GM23248 (cell line): ENCODE measurements at places on chromosomes 7 and 10.

- peak; percentile 85 for DNase-seq
Measured at GRCh38 chr10:117537436-117537903, 5.1 kb upstream of the EMX2 start.

DNA sequence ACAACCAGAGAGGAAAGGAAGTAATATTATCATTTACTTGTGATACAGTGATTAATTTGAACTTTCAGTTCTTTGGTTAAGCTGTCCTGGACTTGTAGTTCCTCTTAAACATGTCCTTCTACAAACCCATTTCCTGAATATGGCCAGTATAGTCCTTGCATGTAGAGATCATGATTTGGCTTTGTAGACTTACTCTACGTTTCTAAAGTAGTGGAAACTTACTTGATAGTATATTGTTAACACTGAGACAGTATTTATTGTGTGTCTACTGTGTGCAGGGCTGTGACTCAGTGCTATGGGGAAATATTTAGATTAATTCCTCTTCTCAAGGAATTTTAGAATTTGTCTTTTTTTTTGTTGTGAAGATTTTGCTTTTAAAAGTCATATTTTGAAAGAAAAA lies 109.5 kb downstream of the NRF1 start:
- DNase-seq, result peak; percentile 47

- no peak for DNase-seq
Measured at GRCh38 chr7:130090745-130091532, 20.6 kb downstream of the KLHDC10 start.

DNA sequence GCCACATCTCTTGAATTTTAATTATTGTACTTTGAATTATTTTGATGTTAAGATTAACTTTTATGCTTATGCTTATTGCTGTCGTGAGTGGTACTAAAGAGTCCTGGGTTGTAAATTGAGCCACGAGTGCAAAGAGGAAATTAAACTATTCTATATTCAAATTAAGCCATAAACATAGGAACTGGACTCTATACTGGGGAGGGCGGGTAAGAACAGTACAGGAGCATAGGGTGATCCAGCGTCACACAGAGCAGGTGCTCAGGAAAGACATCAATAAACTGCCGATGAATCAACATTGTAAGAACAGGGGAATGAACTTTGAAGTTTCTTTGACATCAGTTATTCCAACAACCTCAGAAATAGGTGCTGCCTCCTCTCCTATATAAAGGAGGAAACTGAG lies 219.6 kb downstream of the CACNB2 start:
- no peak for DNase-seq

GRCh38 chr7:131803816-131804215 lies 247.4 kb upstream of the PODXL start:
- no peak for DNase-seq

- peak; percentile 26 for DNase-seq
Measured at GRCh38 chr7:140342727-140343514, 55.4 kb downstream of the SLC37A3 start.

DNA sequence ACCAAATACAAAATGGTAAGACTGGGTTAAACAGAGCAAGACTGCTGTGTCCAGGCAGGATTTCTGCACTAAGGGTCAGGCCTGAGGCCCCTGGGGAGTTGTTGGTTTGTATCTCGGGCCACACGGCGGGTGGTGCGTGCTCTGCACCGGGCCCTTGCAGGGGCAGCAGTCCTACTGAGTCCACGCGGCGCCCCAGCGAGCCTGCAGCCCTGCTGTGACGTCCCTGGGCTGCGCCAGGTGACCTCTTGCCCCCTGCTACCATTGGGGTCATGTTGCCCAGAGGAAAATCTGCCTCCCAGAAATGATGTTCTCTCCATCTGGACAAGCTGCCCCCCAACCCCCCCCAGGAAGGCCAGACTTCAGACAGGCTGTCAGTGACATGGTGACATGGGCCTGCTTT lies 281.5 kb downstream of the CELF2 start:
- no peak for DNase-seq

DNA sequence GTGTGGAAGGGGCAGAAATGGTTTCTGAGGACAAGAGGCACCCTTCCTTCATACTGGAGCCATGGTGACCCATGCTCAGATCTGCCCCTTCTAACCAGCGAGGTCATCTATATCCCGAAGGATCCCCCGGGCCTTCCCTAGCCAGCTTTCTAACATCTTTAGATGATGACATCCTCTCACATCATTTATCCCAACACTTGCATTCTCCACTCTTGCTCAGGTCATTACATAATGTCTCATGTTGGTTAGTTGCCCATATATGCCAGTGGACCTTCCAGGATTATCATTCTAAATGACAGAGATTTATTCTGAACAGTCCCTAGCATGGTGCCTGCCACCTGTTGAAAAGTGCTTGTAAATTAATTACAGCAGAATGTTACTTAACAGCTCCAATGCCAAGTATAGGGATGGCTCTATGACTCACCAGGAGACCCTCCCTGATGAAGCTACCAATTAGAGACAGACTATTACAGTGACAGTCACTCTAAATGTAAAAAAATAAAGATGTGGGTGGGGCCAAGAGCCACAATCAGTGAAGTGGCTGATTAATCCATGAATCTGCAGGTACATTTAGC lies 22.6 kb upstream of the ABLIM1 start:
- no peak for DNase-seq

- DNase-seq, result peak; percentile 38
Measured at GRCh38 chr7:38518541-38518940, 112.6 kb downstream of the AMPH start.

DNA sequence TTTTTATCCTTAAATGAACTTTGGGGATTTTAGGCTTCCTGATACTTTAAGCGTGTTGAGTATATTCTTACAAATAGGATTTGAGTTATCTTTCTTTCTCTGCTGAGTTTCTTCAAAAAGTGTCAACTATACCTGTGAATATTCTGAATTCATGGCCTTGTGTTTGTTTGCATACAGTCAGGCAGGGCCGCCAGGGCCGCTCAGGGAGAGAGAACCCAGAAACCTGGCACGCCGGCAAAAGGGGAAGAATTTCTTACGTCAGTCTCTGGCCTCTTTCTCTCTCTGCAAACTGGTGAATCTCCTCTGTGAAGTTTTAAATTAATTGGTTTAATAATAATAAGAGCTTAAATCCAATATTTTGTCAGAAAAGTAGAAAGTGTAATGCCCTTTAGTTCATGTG lies 29.3 kb upstream of the BNIP3 start:
- DNase-seq, result no peak

- DNase-seq, result no peak
Measured at GRCh38 chr10:43471935-43472720, 35.2 kb downstream of the ZNF487 start.

GRCh38 chr10:78520737-78521430 lies 487.2 kb downstream of the RPS24 start:
- peak; percentile 68 for DNase-seq

GRCh38 chr10:97376413-97376812 lies 24.7 kb downstream of the RRP12 start:
- no peak for DNase-seq

GRCh38 chr10:84375881-84376280 lies 47.5 kb downstream of the CCSER2 start:
- no peak for DNase-seq

GRCh38 chr7:120783721-120784120 lies 74.2 kb downstream of the TSPAN12 start:
- DNase-seq, result no peak

- DNase-seq, result no peak
Measured at GRCh38 chr10:99426689-99427088, 3.7 kb downstream of the GOT1 start.

- DNase-seq, result no peak
Measured at GRCh38 chr10:79106256-79107050, 37.7 kb downstream of the ZMIZ1 start.

GRCh38 chr7:17131983-17132655 lies 166.3 kb upstream of the AHR start:
- no peak for DNase-seq

DNA sequence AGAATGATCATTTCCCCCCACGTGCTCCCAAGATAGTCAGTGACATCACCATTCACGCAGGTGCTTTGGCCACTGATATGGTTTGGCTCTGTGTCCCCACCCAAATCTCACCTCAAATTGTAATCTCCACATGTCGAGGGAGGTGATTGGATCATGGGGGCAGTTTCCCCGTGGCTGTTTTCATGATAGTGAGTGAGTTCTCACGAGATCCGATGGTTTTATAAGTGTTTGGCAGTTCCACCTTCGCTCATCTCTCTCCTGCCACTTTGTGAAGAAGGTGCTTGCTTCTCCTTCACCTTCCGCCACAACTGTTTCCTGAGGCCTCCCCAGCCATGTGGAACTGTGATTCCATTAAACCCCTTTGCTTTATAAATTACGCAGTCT lies 205.4 kb upstream of the SH2B2 start:
- DNase-seq, result no peak

- DNase-seq, result no peak
Measured at GRCh38 chr10:78448470-78448869, 414.8 kb downstream of the RPS24 start.

DNA sequence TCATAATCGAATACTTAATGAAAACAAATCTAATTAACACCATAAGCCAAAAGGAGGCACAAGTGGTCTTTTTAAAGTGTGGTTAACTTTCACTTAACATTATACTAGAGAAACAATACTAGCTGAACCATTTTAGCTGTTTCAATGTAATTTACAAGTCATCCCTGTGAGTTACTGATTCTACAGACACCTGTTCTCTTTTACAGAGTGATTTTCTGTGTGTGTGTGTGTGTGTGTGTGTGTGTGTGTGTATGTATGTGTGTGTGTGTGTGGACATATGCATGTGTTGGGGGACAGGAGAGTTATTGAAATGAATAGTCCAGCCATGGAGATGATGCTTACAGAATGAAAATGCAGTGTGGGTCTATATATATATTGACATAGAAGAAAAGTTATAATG lies 200.2 kb downstream of the DNAJC1 start:
- no peak for DNase-seq

- no peak for DNase-seq
Measured at GRCh38 chr10:123724747-123725146, 58.6 kb downstream of the GPR26 start.

- DNase-seq, result peak; percentile 15
Measured at GRCh38 chr7:147595042-147595441, 995.5 kb upstream of the C7orf33 start.

- DNase-seq, result no peak
Measured at GRCh38 chr10:43852149-43852548, 203.5 kb upstream of the ZNF32 start.

- DNase-seq, result no peak
Measured at GRCh38 chr10:59268460-59268859, 92.0 kb downstream of the PHYHIPL start.

DNA sequence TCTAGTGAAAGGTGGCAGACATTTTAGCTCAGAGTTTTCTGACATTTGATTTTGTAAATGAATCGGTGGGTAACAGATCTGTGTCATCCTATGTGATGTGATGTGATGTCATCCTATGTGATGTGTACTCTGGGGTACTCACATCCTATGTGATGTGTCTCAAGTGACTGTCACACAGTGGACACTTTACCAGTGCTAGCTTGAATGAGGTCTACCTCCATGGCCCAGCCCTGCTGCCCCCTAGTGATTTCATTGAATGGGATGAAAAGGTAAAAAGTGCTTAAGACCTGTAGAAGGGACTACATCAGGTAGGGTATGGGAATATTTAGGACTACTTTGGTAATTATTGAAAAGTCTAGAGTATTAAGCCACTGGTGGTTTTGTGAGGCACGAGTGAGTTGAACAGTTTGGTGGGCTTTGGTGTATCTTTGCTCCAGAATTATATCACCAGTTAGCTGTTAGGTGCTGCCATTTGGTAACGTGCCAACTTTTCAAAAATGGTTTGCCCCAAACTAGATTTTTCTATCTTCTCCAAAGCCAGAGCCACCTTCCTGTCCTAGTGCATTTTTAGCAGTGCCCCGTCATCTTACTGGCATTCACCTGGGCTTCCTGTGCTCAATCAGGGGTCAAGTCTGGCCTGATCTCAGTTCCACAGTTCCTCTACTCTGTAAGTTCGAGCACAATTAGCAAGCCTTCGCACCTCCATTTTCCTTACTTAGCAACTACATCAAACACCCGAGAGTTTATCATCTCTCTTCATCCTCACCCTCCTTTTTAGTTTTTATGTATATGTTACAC lies 9.7 kb downstream of the EIF4H start:
- DNase-seq, result peak; percentile 33

- no peak for DNase-seq
Measured at GRCh38 chr7:99677648-99678045, 2.1 kb downstream of the CYP3A5 start.

DNA sequence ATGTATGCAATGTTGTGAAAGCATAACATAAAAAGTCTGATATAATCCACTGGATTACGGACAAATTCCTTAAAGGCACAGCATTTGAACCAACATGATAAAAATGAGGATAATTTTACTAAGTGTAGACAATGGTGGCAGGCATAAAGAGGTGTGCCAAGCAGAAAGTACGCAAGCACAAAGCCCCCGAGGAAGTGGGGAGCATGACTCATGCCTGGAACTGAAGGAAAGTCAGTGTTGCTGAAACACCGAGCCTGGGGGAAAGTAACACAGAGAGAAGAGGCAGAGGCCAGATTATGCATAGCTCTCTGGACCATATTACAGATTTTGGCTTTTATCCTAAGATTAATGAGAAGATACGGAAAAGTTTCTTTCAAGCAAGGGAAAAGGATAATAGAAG lies 490.0 kb upstream of the PHF14 start:
- no peak for DNase-seq

DNA sequence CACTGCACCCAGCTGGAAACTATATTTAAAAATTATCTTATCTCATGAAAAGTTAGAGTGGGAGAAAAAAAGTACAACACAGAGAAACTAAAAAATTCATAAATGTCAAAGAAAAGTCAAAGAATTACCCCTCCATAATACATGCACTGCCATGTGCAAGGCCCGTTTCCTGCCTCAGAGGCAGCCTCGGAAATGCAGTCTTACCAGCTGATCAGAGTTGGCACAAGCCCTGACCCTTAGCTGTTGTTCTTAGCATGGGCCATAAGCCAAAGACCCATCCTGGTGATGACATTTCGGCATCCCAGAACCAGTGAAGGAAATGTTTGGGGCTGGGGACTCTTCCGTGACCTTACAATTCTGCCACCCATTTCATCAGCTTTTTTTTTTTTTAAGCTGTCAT lies 21.6 kb downstream of the RBM48 start:
- no peak for DNase-seq

GRCh38 chr10:24396396-24396795 lies 187.5 kb downstream of the KIAA1217 start:
- DNase-seq, result peak; percentile 23

GRCh38 chr10:31990937-31991336 lies 62.3 kb upstream of the ARHGAP12 start:
- no peak for DNase-seq

GRCh38 chr7:10657837-10658236 lies 315.8 kb upstream of the PHF14 start:
- no peak for DNase-seq

DNA sequence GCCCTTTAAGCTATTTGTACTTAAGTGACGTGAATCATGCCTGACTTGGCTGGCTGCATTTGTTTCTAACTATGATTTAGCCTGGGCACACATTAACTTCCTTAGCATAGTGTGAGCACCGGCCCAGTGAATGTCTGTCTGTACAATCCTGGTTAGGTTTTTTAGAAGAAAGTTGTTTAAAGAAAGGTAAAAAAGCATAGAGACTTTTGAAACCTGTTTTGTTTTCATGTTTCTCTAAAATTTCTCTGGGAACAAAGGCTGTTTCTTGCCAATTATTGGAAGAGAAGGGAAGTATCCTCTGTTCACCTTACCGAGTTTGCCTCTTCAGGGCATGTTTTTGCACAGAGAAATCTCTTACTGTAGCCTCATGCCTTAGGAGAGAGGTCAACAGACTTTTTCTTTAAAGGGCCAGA lies 42.9 kb upstream of the MET start:
- DNase-seq, result peak; percentile 75

- peak; percentile 92 for DNase-seq
Measured at GRCh38 chr10:60944058-60944909, at the start of gene RHOBTB1. RHOBTB1 (minus strand) TSS chr10:60944185; CDS start chr10:60911542, 32,643 bp downstream.
